ENCODE measurements at places on chromosomes 3 and 15. TPM values are rescaled to one million over a fixed set of nuclear protein-coding genes. Genes with fewer than 3 reads are reported as not detected.
A peak's percentile ranks its signal among the peaks of the same experiment; 100 is the strongest.

- no peak for DNase-seq
Measured at GRCh38 chr3:116388867-116389385, 56.4 kb downstream of the LSAMP start.

DNA sequence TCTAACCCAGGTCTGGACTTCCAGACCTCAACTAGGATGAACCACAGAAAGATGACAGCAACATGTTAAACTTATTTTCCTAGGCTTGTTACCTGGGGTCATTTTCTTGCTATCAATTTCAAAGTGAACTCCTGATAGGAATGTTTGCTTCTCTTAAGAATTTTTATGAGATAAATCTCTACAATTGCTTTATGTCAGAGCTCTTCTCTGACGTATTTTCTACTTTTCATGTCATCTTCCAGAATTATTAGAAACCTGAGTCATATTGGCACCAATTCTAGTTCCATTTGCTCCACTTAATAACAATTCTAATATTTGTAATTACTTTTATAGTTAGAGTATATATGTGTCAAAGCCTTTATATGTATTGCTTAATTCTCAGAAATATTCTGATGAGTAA lies 2.1 kb upstream of the IGSF10 start:
- DNase-seq: no peak

Gene ZBTB38
- total RNA-seq: 152 TPM

Gene KIF23
- 53.6 TPM for total RNA-seq

DNA sequence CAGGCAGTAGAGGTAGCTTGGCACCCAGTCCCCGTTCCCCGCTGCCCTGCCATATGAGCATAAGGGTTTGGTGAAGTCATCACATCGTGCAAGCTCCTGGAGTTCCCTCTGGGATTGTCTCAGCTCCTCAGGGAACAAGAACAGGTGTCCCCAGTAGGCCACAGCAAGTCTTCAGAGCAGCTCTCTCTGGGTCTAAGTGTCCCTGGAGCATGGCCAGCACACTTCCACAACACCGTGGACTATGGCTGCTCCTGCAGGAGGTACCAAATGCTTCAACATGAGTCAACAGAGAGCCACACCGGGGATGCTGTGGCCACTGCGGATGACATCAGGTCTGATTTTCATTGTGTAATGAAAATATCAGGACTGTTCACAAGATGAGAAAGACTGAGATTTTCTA lies 23.1 kb downstream of the ABHD6 start:
- peak; percentile 49 for DNase-seq

- no peak for DNase-seq
Measured at GRCh38 chr3:45994419-45995235, 997 bp downstream of the FYCO1 start.
